ENCODE measurements at places on chromosomes 12 and 14. TPM values are rescaled to one million over a fixed set of nuclear protein-coding genes. Genes with fewer than 3 reads are reported as not detected.

Gene BICDL1
- total RNA-seq, result 36.9 TPM

Gene TAS2R14
- total RNA-seq, result 2.4 TPM

Gene TSPAN9
- 0.65 TPM for total RNA-seq

Gene SERPINA9
- not detected for total RNA-seq

Gene KTN1
- 154 TPM for total RNA-seq

Gene SMARCD1
- total RNA-seq, result 57.3 TPM

Gene KRT81
- not detected for total RNA-seq

Gene TUBA1C
- total RNA-seq, result 363 TPM

Gene PKP2
- total RNA-seq, result not detected

Gene RTL1
- total RNA-seq, result not detected

Gene KRT83
- total RNA-seq, result not detected

Gene YAF2
- 32.9 TPM for total RNA-seq

Gene ART4
- not detected for total RNA-seq

Gene MYO1H
- not detected for total RNA-seq

Gene NRXN3
- not detected for total RNA-seq

Gene OR6C2
- not detected for total RNA-seq

Gene AMN
- total RNA-seq, result 2.1 TPM

Gene CIT
- 64.2 TPM for total RNA-seq

Gene NFE2
- total RNA-seq, result not detected

Gene SNAPC1
- 11.5 TPM for total RNA-seq

Gene PYGL
- 3.9 TPM for total RNA-seq

Gene CAPZA3
- not detected for total RNA-seq

Gene GARIN6
- total RNA-seq, result not detected

Gene CD27
- 42.1 TPM for total RNA-seq

Gene SVOP
- not detected for total RNA-seq

Gene FUT8
- 89.9 TPM for total RNA-seq

Gene REP15
- 0.24 TPM for total RNA-seq

Gene LUM
- not detected for total RNA-seq

Gene TAS2R20
- 4.4 TPM for total RNA-seq

Gene ACOT6
- not detected for total RNA-seq

Gene SLC24A4
- not detected for total RNA-seq

Gene SLC7A7
- total RNA-seq, result 0.15 TPM

Gene GALNT16
- total RNA-seq, result 0.66 TPM

Gene BMAL2
- total RNA-seq, result 19.9 TPM

Gene ETFBKMT
- 1.2 TPM for total RNA-seq

Gene PTPRB
- 0.24 TPM for total RNA-seq

Gene RND1
- 2.5 TPM for total RNA-seq

Gene TAS2R31
- total RNA-seq, result 8.0 TPM

Gene PTPRR
- total RNA-seq, result not detected

Gene CCDC38
- total RNA-seq, result 0.24 TPM

Gene KRT73
- total RNA-seq, result not detected

Gene RTRAF
- total RNA-seq, result 190 TPM

Gene MED6
- total RNA-seq, result 61.9 TPM

Gene RDH5
- total RNA-seq, result 13.5 TPM

Gene PRKD1
- total RNA-seq, result not detected

Gene SMOC1
- total RNA-seq, result not detected

Gene IKZF4
- 19.1 TPM for total RNA-seq

Gene C3AR1
- 7.3 TPM for total RNA-seq

Gene TAS2R13
- 1.2 TPM for total RNA-seq

Gene FAR2
- total RNA-seq, result 18.5 TPM

Gene TESPA1
- total RNA-seq, result 51.1 TPM

Gene ACVRL1
- total RNA-seq, result not detected

Gene MFAP5
- total RNA-seq, result not detected

Gene RFX4
- total RNA-seq, result not detected

Gene PNP
- total RNA-seq, result 135 TPM
